ENCODE measurements at places on chromosomes 6 and 20.

DNA sequence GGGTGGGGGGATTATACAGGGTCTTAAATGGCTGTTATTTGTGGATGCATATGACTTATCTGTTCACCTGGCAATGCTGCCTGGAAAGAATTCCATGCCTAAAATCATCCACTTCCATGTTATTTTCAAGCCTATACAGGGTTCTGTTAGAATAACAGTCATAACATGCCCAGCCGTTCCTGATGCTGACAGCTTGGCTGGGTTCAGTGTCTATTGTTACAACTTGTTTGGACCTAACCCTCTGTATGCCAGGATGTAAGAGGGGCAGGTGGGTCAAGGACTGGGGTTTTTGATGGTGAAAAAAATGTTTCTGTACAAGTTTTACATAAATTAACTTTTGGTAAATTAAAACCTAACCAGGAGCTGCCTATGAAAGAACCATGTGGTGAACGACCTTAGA lies 79.8 kb downstream of the GINS1 start:
- no peak for DNase-seq

DNA sequence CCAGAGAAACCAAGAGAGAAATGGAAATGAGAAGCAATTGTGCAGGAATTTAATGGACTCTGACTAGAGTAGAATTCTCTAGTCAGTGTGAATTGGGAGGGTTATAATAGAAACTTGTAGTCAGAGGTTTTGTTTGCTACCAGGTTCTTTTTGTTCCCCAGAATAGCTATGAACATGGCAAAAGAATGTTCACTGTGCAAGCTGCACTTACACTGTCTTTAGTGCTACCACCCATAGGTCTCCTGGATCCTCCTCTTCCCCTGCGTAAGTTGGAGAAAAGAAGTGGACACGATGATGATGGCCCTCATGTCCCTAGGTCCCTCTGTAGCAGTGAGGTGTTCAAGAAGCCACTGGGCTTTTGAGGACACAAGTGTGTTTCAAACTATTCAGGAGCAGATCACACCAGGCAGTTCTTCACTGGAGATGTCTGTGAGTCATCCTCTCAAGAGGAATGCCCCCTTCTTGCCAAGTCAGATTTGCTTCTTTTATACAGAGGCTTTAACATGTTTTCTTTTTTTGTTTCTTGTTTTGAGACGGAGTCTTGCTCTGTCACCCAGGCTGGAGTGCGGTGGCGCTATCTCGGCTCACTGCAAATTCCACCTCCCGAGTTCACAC lies 47.6 kb upstream of the SMIM8 start:
- DNase-seq: no peak

- DNase-seq: peak; percentile 47
These were observed 56.5 kb upstream of the DST start for GRCh38 chr6:56699066-56699654.

- peak; percentile 74 for DNase-seq
These were observed 13.8 kb upstream of the GTF3C6 start for GRCh38 chr6:110944681-110945151.

- no peak for DNase-seq
These were observed 74.2 kb upstream of the PHIP start for GRCh38 chr6:79152269-79152737.

GRCh38 chr20:62401331-62401779 lies 5.7 kb downstream of the CABLES2 start:
- no peak for DNase-seq

DNA sequence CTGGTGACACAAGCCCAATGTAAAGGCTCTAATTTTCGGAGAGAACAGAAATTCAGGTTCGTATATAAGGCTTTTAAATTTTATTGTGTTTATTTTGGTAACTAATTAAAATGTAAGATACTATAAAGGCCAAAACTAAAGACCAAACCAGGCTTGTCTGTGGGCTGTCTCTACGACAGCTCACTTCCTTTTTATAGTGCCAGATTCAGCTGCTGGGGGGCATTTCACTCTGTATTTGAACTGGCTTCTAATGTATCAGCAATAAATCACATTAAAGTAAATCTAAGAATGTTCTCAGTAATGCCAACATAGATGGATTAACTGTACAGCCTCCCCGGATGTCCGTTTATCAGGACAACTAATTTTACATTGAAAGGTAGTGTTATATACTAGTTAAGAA lies 31.1 kb upstream of the STXBP5 start:
- no peak for DNase-seq

GRCh38 chr20:58877050-58877975 lies 24.8 kb downstream of the GNAS start:
- DNase-seq: no peak

- no peak for DNase-seq
These were observed 42.2 kb downstream of the ADAT2 start for GRCh38 chr6:143408151-143408786.

- DNase-seq: no peak
These were observed 8.1 kb downstream of the FOXA2 start for GRCh38 chr20:22576273-22576672.

- DNase-seq: no peak
These were observed 44.6 kb downstream of the SRC start for GRCh38 chr20:37390503-37390890.

DNA sequence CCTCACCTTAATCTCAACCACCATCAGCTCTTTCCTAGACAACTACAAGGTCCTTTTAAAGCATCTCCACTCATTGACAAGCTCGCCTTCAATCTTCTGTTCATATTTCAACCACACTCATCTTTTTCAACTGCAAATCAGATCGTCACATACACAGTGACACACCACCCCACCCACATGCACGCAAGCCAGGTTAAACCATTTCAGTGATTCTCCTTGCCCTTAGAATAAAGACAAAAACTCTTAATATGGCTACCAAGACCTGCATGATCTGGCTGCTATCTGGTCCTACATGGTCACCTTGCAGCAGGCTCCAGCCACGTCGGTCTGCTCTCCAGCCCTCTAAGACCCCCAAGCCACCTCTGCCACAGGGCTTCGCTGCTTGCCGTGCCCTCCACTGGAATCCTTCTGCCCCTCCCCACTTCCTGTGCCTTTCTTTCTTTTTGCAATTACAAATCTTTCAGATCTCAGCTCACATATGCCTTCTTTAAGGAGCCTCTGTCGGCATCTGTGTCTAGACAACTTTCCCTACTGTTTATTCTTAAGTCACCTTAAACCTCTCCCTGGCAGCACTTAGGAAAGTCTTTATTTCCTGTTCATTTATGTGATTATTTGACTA lies 507.3 kb upstream of the ARID1B start:
- DNase-seq: no peak

GRCh38 chr6:113995634-113996033 lies 24.7 kb upstream of the HDAC2 start:
- peak; percentile 93 for DNase-seq

GRCh38 chr6:161265975-161266374 lies 7.9 kb downstream of the AGPAT4 start:
- DNase-seq: peak; percentile 28

DNA sequence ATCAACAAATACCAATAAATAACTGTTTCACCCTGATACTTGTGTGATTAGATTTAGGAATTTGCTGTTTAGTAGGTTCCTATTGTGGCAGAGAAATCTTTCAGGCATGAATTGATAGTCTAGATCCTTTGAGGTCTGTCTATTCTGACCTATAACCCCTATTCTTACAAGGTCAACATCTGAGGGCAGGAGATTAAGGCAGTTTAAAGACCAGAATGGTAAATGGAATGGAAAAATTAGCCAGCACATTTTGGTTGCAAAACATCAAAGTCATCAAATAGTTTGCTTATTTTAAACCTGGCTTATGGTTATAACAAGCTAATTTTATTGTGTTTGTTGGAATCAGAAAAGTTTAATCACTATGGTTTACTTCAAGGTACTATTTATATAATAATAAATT lies 78.4 kb downstream of the LIN28B start:
- no peak for DNase-seq

- DNase-seq: no peak
These were observed 21.9 kb downstream of the SPATA2 start for GRCh38 chr20:49893242-49894072.

DNA sequence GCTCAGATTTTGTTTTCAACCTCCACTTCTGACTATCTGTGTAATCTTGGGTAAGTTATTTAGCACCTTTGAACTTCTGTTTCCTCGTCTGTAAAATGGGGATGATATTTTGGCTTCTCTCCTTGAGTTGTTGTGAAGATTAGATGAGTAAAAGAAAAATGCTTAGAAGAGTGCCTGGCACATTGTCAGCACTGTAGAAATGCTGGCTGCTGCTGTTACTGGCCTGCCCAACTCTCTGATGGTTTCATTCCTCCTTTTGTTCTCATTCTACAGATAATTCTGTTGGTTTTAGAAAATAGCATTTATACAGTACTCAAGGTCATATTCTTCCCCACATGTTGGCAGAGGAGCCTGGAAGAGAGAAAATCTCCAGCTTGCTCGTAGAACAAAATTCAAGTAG lies 547.2 kb upstream of the JAG1 start:
- DNase-seq: no peak

DNA sequence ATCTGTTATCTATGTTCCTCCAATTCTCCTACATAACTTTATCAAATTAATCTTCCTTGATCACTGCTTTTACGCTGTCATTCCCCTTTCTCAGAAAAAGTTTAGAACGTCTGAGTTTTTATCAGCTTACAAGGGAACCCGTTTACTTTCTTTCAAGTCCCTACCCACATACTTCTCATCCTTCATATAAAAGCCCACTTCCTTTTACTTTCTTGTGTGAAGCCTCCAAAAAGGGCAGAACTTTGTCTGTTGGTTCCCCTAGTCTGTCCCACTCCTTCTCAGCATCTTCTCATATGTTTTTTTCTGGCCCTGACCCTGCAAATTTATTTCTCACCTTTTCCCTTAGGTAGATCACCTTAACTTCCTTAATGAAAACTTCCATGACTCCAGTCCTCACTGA lies 106.1 kb downstream of the TFAP2B start:
- DNase-seq: no peak

DNA sequence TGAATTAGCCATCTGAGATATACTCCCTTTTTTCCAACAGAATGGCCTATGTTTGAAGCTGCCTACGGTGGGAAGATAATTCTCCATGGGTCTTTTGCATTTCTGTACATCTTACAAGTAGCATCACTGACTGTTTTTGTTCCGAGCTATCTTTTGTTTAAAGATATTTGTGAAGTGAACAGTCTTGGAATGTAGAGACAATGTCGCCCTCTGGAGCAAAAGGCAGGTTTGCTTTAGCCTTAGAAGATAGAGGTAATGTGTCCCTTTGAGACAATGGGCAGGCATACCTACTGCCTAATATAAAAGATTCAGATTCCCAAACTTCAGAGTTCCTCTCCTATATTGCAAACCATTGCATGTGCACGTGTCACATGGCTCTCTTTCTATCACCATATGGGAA lies 347.8 kb upstream of the CNR1 start:
- DNase-seq: no peak

- no peak for DNase-seq
These were observed 201.4 kb upstream of the HDDC2 start for GRCh38 chr6:125503181-125503580.

- DNase-seq: no peak
These were observed 158.7 kb downstream of the SYNE1 start for GRCh38 chr6:152478377-152479010.

DNA sequence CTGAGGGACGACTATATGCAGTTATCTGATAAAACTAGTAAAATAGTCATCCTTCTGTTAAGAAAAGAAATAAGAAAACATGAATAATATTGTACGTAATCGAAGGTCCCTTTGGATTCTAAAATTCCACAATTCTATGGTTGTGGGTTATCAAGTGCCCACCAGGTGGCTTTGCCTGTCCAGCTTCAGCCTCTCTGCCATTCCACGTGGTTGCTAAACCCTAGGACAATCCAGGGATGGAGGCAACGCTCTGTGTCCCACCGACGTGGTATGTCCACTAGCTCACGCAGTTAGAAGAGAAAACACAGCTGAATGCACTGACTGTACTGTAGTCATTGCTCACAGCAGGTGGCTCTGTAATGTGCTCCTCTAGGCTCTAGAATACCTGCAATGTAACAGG lies 349.3 kb downstream of the FARS2 start:
- no peak for DNase-seq

DNA sequence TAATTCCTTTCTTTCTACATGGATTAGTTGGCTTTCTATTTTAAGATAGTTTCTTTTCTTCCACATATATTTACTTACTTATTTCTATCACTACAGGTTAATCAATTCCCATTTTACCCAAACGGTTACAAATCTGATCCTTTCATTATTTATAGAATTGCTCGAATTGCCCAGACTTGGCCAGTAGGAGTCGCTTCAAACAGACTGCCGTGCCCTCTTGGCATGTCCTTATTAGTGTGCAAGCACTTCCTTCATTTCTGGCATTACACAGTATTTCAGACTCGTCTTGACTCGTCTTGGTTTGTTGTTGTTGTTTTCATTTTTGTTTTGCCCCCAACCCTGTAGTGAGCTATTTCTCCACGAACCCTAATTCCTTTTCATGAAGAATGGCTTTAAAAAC lies 74.6 kb downstream of the SAMD3 start:
- no peak for DNase-seq

- DNase-seq: no peak
These were observed 1.4 kb downstream of the TOP1 start for GRCh38 chr20:41030061-41030460.

DNA sequence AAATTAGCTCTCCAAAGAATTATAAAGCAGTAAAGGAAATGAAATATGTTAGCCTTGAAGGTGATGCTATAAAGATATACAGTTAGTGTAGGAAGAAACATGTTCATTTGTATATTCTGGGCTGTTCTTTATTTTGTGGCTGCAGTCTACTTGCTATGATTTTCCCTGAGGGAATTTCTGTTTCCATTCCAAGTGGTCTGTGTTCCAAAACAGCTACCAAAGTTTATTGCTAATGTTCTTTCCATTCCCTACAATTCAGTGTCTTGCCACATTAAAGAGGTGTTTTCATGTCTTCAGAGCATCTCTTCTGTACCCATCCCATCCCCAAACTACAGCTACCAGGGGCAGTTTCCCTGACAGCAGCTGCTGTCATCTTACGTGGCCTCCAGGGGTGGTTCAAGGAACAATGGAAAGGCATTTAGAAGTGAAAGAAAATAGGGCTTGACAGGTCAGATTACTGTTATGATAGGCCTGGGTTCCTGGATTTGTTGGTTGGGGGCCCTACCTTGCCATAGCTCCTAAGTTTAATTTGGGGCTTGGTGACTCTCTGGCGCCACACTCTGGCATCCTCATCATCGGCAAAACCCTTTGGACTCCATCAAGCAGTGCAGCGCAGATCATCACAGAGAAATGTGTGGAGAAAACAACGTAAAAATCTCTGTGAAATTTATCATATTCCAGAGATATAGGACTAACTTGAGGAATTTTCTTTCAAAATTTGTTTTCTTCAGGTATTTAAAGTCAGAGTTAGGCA lies 33.8 kb upstream of the AIG1 start:
- DNase-seq: peak; percentile 22

GRCh38 chr20:22490287-22491193 lies 93.8 kb downstream of the FOXA2 start:
- DNase-seq: peak; percentile 42

- peak; percentile 53 for DNase-seq
These were observed 113.5 kb upstream of the PHACTR1 start for GRCh38 chr6:12602951-12603672.

DNA sequence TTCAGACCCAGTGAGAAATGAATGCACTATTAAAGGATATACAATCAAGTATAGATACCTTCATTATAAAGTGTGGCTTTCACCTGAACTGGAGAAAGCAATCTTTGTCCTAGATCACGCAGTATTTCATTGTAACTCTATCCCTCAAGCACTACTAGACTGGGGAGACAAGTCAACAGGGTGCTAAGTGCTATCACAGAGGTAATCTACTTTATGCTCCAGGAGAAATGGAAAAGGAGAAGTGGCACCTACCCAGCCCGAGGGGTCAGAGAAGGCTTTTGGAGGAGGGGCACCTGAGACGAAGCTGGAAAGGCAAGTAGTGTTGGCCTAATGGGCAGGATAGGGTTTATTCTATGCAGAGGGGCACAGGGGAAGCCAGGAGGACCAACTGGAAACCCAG lies 17.1 kb downstream of the ZHX3 start:
- DNase-seq: no peak
